ENCODE measurements at places on chromosomes 4 and X. TPM values are rescaled to one million over a fixed set of nuclear protein-coding genes. Genes with fewer than 3 reads are reported as not detected.

The SPANXB1 gene
- total RNA-seq = not detected

The RASSF6 gene
- total RNA-seq = not detected

The PDGFC gene
- 6.7 TPM for total RNA-seq

The SSX4B gene
- not detected for total RNA-seq

The MYOZ2 gene
- total RNA-seq = 0.13 TPM

The KLF8 gene
- total RNA-seq = 1.0 TPM

Data from endothelial cell of umbilical vein (primary cell).